ENCODE measurements at places on chromosomes 7 and 10.

DNA sequence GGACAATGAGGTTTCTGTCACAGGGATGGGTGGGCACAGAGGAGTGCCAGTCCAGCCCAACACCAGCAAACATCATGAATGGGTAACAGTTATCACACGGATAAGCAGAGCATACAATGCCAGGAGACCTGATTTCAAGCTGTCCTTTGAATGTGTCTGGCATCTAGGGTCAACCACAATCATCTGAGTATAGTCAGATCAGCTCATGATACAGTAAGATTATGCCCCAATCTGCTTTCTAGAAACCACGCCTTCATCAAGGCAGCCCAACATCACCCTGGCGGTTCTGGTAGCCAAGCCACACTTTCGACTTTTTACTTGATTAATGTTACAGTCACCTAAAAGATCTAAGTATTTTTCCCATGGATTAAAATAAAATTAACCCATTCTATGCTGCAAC is 10.5 kb downstream of the FAM171A1 start:
- DNase-seq = no peak

DNA sequence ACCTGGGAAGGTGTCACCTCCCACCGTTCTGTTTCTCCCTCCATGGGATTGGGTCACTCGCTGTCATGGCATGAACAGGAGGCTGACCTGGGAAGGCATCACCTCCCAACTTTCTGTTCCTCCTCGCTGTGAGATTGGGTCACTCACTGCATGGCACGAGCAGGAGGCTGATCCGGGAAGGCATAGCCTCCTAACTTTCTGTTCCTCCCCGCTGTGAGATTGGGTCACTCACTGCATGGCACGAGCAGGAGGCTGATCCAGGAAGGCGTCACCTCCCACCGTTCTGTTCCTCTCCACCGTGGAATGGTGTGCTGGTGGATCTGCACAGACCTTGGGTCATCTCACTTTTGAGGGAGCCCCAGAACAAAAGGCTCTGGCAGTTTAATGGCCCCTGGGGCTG is 239.2 kb upstream of the PRKCQ start:
- no peak for DNase-seq

- DNase-seq = no peak
Measured at GRCh38 chr7:42097752-42098151, 139.3 kb downstream of the GLI3 start.

- DNase-seq = no peak
Measured at GRCh38 chr7:42227541-42227935, 9.5 kb downstream of the GLI3 start.

DNA sequence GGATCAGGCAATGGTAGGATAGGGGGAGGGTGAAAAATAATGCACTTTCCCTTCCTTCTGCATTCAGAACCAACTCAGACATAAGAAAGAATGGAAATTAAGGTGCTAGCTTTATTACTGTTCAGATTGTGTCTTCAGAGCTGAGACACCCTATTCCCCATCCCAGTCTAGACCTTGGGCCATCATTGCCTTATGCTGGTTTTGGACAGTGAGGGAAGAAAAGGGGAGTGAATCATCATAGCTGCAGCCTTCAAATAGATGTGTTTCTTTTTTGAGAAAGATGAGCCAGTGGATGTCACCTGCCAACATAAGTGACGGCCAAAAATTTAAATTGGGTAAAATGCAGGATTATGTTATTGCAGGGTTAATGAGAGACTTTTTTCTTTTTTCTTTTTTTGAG is 27.0 kb upstream of the TOMM7 start:
- DNase-seq = no peak

DNA sequence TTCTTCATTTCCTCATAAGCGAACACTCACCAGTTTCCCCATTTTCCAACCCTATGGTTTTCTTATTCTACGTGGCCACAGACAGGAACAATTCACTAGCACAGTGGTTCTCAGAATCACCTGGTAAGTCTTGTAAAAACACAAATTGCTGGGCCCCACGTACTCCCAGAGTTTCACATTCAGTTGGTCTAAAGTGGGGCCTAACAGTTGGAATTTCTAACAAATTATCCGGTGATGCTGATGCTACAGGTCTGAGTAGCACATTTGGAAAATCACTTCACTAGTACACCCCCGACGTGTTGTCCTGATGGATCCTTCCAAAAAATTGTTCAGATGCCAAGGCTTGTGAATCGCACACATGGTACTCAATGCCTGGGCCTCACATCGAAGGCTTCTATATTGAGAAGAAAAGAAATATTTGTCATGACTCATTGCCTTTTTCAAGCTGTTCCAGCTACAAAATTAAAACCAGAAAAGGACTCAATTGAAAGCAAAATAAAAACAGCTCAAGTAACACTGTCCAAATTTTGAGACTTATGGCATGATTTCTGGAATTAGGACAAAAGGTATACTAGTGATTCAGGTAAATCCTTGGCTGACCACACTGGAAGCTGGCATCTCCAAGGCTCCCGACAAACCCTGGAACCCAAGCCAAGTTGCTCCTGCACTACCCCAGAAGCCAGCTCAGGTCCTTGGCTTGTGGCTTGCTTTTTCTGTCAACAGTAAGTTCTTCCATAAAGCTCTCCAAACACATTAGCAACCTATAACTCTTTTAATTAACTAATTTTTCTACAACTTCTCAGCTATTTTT is 12.9 kb upstream of the VIM start:
- DNase-seq = peak; percentile 83

DNA sequence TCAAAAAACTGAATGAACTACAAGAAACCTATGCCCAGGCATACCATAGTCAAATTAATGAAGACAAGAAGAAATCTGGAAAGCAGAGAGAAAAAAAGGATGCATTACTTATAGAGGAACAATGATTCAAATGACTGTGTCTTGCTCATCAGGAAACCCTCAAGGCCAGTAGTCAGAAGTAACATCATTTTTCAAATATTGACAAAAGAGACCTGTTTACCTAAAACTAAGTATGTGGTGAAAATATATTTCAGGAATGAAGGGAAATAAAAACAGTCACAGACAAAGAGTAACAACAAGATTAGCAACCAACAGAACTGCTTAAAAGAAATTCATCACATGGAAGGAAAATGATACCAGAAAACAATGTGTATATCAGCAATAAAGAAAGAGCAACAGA is 128.4 kb downstream of the ALOX5 start:
- DNase-seq = no peak

GRCh38 chr10:60041489-60042133 is 135.3 kb upstream of the CCDC6 start:
- no peak for DNase-seq

DNA sequence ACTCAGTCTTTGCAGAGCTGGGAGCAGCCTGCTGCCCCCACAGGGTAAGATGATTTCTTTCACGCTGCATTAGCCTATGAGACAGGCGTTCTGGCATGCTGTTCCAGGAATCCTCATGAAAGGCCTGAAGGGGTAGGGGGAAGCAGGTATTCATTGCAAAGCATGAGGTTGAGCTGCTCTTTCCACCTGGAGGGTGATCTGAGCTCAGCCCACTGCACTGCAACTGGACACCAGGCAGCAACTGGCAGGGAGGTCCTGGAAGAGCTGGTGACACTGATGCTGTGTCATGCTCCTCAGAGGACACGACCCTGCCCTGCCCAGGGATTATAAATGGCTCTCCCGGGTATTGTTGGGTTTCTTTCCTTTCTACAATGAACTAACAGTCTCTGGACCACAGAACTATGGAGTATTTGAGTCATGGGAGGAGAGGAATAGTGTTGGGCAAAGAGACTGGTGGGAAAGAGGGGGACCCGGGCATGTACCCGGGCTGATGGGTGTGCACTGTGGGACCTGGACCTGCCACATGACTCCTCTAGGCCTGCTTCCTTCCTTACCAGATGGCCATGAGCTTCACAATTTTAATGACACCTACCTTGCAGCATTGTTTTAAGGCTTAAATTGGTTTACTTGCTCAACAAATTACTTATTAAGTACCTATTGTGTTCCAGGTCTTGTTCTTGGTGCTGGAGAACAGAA is 24.3 kb downstream of the SLC25A28 start:
- no peak for DNase-seq

DNA sequence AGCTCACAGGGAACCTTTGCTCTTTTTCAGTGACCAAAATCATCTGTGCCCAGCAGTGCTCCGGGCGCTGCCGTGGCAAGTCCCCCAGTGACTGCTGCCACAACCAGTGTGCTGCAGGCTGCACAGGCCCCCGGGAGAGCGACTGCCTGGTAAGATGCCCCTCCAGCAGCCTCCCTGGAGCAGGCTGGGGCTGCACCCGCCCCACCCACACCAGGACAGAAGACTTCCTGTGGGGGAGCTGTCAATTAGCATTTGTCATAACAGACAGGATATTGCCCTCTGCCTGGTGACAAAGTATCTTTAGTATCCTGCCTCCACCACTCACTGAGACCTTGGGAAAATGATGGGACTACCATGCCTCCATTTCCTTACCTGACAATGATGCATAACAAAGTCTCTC is 133.7 kb downstream of the EGFR start:
- DNase-seq = no peak

DNA sequence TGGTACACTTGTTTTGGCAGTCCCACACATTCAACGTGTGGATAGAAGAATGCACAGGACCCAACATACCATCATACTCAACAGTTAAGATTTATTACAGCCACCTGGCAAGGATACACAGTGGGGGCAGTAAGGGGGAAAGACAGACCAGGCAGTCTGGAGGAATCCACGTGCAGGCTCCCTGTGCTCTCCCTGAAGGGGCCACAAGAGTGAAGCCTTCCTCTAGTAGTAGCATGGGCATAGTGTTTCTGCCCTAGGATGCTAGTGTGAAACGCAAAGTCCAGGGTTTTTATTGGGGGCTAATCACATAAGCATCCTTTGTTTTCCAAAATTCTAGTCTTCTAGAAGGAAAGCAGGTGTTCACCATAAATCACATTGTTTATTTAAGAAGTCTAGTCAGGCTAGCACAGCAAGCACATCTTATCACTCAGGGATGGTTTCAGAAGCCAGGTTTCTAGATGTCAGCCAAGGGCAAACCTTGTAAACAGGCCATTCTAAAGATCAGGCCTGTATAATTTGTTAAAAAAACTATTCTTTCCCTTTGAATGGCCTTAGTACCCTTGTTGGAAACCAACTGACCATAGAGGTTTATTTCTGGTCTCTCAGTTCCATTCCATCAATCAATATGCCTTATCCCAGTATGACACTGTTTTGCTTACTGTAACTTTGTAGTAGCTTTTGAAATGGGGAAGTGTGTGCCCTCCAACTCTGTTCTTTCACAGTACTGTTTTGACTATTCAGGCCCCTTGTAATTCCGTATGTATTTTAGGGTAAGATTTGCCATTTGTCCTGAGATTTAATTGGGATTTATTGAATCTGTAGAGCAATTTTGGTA is 12.4 kb upstream of the TFAM start:
- no peak for DNase-seq
